NB4 (cell line): ENCODE measurements at places on chromosomes 3 and 15.

GRCh38 chr3:33194303-33194702 lies 24.3 kb downstream of the SUSD5 start:
- no peak for DNase-seq

DNA sequence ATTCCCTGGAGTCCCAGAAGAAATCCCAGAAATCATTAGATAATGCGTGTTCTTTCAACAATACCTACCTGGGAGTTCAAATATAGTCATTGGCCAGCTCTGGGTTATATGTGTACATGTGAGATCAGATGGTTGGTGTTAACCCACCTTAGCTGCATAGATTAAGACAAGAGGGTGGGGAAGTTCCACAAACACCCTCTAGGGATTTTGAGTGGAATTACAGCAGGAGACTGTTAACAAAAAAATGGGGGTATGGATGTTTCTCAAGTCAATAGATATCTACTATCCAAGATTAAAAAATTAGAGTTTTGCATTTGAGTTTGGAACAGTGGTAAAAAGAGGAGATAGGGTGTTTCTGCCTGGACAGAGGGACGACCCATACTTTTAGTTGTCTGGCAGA lies 282.5 kb upstream of the CNTN3 start:
- peak; percentile 9 for DNase-seq

DNA sequence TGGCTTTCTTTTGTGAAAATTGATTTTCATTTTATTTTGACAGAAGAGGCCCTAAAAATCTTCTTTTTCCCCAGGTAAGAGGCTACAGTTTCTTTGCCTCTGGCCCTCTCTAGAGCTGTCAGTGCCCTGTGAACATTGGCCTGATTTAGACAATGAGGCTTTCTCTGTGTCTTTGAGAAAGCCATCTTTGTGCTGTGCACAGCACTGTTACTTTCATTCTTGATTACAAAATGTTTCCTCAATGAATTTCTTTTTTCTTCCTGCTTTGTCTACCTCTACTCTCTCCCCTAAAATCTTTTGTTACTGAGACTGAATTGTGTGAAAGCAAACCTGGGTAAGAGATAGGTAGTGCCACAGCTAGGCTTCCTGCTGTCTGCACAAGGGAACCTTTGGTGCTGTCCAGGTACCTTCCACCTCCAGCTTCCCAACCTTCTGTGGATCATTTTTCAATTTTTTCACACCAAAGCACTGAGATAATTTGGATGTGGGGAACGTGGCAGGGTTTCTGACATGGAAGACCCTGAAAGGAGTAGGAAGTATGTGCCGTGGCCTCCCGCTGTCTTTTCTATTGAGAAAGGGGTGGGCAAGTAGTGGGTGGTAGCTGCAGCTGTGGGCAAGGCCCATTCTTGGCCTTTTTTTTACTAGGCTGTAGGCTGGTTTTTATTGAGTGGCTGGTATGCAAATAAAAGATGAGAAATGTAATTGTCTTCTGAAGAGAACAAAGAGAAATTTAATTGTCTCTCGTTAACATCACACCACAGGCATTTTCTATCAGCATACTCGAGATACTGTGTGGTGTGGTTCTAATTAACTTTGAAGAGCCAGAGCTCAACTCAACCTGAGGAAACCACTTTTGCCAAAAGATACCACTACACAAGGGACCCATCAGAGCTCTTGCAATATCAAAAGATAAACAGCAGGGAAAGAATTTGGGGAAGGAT lies 21.0 kb downstream of the RAB8B start:
- no peak for DNase-seq

DNA sequence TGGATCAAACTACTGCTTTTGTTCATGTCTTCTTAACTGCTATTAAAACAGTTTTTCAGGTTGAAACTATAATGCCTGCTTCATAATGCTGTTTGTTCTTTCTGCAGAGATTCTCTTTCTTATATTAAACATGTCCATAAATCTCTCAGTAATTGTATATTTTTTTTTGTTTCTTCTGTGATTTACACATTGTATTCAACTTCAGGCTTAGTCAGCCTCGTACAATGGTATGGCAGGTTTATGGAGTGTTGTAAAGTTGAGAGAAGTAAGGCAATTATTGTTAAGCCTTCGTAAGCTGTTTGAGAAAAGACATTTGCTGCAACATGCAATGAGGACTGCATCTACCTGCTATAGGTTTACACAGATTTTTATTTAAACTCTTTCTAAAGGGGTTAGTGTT lies 977.1 kb downstream of the DIPK2A start:
- no peak for DNase-seq

DNA sequence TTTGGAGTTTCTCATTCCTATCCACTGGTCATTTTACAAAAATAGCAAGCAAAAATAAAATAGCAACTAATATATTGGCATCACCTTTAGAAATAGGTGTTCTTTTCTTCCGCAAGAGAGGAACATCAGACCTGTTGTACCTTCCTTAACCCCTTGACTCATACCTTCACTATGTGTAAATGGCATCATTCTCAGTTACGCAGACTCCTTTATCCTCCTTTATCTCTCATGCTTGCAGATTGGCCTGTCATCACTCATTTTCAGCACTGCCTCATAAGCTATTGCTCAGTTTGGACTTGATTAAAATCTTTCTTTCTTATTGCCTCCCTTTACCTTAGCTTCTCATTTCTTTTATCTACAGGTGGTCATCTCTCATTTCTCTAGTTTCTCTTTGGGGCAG lies 21.4 kb downstream of the ARHGEF26 start:
- DNase-seq: no peak

GRCh38 chr3:63061449-63061848 lies 186.2 kb upstream of the CADPS start:
- no peak for DNase-seq

GRCh38 chr15:99749386-99749785 lies 16.1 kb upstream of the LYSMD4 start:
- no peak for DNase-seq

- no peak for DNase-seq
These were observed 48.8 kb downstream of the ABHD2 start for GRCh38 chr15:89136818-89137772.
